ENCODE measurements at places on chromosomes 7 and 10.

GRCh38 chr10:8056871-8057331 is 2.4 kb downstream of the GATA3 start:
- no peak for DNase-seq

GRCh38 chr7:101378751-101379174 is 16.1 kb downstream of the COL26A1 start:
- peak; percentile 78 for DNase-seq

DNA sequence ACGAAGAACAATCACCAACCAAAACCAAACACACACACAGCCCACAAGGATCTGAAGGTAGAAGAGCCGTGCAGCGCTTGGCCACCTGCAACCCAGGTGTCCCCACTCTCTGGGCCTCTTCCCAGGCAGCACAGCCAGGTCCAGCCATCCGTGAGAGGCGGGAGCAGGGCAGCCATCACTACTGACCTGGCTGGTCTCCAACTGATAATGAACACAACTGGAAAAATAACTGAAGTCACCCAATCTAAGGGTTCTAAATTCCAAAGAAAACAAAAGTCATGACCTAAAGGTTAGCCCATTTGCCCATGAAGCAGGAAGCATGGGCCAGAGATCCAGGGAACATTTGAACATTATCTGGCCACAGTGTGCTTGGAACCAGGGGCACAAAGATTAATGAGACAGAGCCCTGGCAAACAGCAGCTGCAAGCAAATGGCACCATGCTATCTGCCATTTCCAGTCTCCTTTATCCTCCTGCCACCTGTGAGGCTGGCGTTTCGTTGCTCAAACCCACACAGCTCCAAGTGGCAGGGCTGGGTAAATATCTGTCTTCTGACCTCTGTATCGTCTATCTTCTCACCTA is 207.9 kb downstream of the TNS3 start:
- DNase-seq = no peak

GRCh38 chr7:159084069-159084801 is 60.4 kb downstream of the VIPR2 start:
- DNase-seq = no peak

DNA sequence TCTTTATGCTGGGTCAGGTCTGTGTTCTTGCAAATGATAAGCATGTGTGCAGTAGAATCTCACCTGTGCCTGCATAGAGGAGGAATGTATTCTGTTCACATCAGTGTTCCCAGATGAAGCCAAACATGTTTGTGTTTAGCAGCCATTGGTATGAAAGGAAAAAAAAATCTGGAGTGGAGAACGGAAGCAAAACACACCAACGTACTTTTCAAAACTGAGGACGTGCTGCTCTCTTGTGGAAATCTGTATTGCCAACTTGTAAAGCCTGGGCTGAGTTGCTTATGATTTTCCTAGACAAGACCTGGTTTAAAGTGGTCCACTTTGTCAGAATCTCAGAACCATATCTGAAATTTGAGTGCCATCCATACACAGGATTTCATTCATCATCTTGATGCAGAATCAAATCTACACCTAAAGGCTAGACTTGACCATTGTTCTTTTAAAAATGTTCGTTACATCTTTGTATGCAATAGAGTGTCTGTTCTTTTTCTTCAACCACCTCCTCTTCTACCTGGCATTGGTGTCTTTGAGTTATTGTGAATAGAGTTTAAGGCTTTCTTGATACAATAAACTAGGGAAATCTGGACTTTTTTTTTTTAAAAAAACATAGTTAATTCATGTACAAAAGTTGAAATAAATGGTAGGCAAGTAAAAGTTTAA is 367.7 kb downstream of the PHF14 start:
- DNase-seq = peak; percentile 40

GRCh38 chr10:10676972-10677371 is 340.7 kb upstream of the CELF2 start:
- peak; percentile 40 for DNase-seq

- no peak for DNase-seq
These were observed 126.1 kb upstream of the BMPER start for GRCh38 chr7:33779216-33779615.

- DNase-seq = no peak
These were observed 5.2 kb upstream of the UTF1 start for GRCh38 chr10:133224756-133225372.

DNA sequence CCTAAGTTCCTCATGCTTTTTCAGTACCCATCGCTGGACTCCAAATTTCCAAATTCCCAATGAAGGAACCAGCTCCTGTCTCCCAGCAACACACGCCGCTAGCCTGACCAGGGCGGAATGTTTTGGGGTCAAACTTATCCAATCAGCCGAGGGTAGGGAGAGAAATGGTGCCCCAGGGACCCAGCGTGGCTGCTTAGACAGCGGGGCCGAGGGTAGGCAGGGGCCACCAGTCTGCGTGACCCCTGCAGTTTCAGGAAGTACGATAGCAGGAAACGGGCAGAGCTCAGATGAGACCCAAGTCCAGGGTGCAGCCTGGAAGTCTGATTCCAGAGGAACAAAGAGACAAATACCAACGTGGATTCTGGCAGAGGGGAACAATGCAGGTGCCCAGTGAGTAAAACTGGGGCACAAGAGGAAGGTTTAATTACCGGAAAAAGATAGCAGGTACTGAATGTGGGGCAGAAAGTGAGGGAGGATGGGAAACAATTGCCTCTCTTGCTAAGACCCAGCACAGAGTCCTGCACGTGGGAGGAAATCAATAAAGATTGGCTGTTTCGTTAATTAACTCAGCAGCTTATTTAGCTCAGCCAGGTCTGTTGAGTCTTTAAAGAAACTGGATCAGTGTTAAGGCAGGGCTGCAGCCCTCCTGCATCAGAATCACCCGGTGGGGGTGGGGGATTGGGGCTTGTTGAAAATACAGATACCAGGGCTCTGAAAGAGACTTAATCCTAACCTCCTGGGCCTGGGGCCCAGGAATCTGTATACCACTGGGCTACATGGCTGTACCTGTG is 50.4 kb upstream of the NFE2L3 start:
- DNase-seq = no peak

- DNase-seq = no peak
These were observed 314.1 kb upstream of the SP4 start for GRCh38 chr7:21113609-21114415.

DNA sequence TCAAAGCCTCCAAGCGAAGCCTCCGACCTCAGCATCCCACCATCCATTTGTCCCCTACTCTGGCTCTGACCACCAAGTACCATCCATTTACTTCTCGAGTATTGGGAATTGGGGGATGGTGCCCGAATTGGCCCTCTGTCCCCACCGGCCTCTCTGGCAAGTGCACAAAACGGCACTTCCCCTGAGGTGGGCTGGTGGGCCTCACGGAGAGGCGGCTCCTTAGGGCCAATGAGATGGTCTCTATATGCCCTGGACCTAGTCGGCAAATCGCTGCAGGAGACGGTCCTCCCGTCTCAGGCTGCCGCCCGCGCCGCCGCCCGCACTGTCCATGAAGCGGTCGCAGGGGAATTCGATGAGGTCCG is 2.8 kb downstream of the TRIL start:
- no peak for DNase-seq

- DNase-seq = no peak
These were observed 741.3 kb downstream of the PHTF2 start for GRCh38 chr7:78539825-78540224.

GRCh38 chr7:44267178-44267577 is 58.2 kb downstream of the CAMK2B start:
- no peak for DNase-seq

DNA sequence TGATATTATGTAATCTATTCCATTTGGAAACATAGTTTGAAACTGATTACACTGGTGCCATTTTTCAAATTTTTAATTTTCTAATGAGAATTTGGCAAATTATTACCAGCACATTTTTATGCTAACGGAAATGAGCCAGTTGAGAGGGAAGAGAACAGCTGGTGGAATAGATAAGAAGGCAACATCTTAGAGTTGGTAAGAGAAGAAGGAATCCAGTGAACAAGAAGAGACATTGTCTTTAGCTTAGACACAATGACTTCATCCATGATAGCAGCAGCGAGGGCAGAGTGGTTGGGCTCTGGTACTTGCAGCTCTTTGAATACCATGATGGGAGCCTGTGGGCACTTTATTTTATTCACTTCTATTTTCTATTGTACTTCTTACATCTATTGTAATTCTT is 89.6 kb downstream of the CHRM2 start:
- no peak for DNase-seq

DNA sequence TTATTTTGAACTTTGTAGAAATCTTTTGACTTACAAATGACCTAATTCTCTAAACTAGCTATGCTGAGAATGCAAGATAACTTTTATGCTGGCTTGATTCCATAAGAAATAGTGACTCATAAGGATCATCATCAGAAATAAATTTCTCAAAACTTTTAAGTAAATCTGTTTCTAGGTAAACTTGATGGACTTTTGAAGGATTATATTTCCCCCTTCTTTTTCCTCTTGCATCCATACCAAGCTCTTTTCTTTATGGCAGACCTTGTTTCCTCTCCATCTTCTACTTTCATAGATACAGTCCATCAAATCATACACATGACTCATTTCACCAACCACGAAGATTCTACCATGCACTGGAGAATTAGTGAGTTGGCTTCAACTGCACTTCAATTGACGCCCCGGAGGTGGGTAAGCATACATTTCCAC is 336.3 kb downstream of the KCNMA1 start:
- DNase-seq = peak; percentile 81

- DNase-seq = no peak
These were observed 10.2 kb downstream of the GIGYF1 start for GRCh38 chr7:100683659-100684533.

DNA sequence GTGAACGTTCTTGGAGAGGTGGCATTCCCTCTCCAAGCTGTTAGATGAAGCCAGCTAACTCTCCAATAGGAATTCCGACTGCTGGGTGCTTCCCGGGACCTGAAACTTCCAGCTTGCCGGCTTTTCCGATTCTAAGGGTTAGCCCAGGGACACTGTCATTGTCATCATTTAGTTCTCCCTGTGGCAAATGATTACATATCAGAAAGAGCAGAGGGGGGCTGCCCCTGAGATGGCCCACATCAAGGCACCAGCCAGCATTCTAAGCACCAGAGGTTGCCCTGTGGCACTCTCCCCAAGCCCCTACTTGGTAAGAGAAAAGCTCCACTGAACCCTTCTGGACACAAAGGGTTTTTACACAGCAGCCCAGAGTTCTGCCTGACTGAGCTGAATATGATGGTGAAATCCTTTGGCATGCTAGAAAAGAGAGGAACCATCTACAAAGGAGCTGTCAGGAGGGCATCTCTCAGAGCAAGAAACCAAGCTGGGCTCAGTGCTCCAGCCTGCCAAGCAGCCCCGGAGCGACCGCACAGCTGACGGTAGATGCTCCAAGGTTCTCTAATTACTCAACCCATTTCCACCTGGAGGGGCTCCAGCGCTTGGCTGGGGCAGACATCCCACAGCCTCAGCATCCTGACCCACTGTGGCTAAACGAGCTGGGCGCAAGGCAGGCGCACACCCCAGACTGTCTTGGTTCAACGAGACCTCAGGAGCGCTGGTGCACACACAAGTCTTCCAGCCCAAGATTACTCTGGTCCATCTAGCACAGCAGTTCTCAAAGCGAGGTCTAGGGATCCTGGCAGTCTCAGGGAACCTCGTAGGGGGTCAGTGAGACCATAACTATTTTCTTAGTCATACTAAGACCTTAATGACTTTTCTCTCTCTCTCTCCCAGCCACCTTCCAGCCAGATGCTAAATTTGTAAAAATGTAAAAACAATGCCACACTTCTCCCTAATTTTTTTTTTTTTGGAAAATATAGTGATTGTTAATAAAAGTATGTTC is 160.5 kb downstream of the GFRA1 start:
- no peak for DNase-seq

- no peak for DNase-seq
These were observed 952 bp upstream of the MAFK start for GRCh38 chr7:1529383-1530116.

DNA sequence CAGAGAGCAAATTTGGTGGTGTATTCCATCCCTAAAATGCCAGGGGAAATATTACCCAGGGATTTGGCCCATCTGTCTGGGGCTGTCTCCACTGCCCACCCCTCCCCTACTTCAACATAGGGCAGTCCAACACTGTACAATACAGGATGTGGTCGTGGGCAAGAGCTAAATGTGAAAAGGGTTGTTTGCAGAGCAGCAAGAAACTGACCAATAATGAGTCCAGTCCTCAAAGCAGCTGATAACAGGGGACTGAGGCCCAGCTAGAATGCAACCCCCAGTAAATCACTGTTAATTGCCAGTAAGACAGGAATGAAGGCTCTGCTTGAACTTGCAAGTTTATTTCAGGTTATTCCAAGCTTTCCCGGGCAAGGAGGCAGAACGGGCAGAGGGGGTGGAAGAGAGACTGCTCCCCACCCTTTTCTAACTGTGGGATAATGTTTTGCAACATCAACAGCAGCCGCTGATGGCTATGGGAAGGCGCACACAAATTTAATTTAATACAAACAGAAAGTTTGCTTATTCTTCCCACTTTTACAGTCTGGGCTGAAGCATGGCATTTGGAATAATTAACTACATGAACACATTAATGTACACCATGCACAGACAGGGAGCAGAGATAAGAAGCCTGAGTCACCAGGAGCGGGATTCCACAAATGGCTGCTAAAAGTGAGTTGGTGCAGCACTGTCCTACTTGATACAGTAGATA is 36.8 kb downstream of the AFAP1L2 start:
- no peak for DNase-seq

DNA sequence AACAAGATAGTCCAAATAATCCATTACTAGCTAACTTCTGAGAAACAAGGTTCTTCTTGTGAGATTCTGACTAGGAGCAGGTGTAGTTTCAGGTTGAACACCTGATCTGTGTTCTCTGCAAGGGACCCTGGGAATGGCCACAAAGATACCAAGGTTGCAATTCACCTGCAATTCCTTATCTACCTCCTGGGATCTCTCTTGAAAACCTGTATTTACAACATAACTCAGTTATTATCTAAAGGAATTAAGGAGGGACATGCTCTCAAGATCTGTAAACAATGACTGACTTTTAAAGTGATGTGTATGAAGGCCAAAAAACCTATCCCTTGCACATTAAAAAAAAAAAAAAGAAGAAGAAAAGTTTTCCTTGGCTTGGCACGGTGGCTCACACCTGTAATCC is 54.8 kb downstream of the ABLIM1 start:
- DNase-seq = no peak

GRCh38 chr10:6669269-6669859 is 89.3 kb upstream of the PRKCQ start:
- peak; percentile 48 for DNase-seq

GRCh38 chr10:72297281-72297804 is 23.6 kb downstream of the DDIT4 start:
- peak; percentile 96 for DNase-seq

DNA sequence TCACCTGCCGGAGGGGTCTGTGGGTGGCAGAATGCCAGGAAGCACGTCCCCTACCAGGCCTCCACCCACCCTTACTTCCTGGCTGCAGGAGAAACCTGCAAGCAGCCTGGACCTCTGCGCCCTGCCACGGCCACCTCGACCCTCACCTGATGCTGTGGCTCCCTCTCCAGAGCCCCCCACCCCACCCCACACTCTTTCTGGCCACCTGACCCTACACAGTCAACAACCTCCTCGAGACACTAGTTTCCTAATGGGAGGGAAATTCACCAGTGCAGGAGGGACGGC is 91.3 kb downstream of the PRKAG2 start:
- no peak for DNase-seq
